ENCODE measurements at places on chromosomes 16 and 17.

GRCh38 chr16:12535535-12536411 lies 267.9 kb downstream of the CPPED1 start:
- DNase-seq, result no peak

DNA sequence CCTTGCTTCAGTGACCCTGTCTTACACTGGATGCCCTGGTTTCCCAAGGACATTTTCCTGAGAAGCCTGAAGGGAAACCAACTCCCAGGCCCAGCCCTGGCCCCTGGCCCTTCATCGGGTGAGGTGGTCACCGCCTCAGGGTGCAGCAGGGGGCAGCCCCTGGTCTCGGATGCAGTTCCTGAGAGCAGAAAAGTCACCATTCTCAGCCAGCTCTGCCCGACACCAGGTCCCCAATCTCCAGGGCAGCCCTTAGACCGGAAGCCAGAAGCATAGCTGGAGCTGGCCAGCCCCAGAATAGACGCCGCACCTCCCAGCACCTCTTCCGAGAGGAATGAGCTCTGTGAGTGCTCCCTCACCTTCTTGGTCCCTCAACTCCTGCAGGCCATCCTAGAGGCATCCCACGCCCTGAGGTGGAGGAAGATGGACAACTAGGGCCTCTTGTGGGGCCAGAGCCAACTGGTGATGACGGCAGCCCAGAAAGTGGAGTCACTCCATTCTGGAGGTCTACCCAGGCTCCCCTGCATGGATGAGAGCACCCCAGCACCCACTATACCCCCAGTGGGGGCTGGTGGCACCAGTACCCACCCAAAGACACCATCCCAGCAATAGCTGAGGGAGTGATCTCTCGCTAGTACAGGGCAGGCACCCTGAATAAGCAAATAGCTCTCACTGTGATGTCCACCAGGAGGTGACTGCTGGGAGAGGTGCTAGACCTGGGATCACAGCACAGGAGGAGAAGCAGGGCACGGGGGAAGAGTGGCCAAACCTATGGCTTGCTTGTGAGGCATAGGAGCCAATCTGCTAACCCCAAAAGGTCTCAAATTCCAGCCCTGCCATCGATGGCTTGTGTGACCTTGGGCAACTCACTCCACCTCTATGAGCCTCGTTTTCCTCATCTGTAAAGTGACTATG lies 56.2 kb downstream of the TK2 start:
- DNase-seq, result no peak

GRCh38 chr17:9557857-9558256 lies 17.8 kb downstream of the STX8 start:
- DNase-seq, result no peak

GRCh38 chr17:45263477-45263860 lies 1.6 kb upstream of the SPATA32 start:
- DNase-seq, result no peak

DNA sequence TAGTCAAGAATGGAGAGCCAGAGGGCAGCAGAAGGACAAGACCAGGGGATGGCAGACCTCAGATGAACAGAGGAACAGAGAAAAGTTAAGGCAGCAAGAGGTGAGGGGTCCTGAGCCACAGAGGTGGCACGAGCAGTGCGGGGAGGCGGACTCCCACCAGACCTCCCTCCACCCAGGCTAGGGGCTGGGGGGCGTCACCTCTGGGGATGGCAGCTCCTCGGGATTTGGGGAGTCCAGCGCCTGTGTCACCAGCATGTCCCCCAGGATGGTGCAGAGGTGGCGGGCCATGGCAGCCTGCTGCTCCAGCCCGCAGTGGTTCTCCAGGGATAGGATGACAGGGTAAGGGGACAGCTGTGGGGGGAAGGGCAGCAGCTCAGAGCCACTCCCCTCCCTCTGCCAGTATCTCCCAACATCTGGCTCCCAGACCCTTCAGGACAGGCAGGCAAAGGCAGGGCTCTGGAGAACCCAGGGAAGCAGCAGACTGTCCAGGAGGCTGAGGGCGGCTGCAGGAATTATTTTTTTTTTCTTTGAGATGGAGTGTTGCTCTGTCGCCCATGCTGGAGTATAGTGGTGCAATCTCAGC lies 15.8 kb downstream of the PLCD3 start:
- DNase-seq, result no peak

GRCh38 chr17:31919802-31920525 lies 16.8 kb upstream of the SUZ12 start:
- DNase-seq, result no peak

DNA sequence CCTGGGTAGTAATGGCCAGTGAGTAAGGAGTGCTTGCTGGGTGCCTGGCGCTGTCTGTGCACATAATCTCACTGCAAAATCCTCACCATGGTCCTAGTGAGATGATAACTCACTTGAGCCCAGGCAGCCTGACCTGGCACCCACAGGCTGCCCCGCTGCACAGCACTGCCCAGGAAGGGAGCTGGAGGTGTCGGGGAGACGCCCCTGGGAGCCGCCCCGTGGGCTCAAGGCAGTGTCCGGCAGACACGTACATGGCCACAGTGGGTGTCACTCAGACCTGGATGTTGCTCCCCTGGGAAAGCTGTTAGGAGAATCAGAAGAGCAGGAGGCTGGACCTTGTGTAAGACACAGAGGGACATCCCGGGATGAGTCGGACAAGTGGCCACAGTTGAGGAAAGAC lies 44.2 kb downstream of the BEAN1 start:
- DNase-seq, result no peak

DNA sequence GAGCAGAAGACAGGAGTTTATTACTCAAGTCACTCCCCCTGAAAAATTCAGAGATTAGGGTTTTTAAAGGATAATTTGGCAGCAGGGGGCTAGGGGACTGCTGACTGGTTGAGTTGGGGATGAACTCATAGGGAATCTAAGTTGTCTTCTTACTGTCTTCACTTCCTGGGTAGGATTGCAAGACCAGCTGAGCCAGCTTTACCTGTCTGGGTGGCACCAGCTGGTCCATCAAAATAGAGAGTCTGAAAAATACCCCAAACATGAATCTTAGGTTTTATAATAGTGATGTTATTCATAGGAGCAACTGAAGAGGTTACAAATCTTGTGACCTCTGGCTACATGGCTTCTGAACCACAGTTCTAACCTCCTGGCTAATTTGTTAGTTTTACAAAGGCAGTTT lies 157.9 kb downstream of the PPM1E start:
- no peak for DNase-seq

- DNase-seq, result no peak
Observed at GRCh38 chr17:74951680-74952421, 16.2 kb downstream of the OTOP3 start.

GRCh38 chr17:42547001-42547461 lies 5.7 kb upstream of the HSD17B1 start:
- DNase-seq, result no peak

- DNase-seq, result no peak
Observed at GRCh38 chr17:57455063-57455914, 199.0 kb downstream of the MSI2 start.

DNA sequence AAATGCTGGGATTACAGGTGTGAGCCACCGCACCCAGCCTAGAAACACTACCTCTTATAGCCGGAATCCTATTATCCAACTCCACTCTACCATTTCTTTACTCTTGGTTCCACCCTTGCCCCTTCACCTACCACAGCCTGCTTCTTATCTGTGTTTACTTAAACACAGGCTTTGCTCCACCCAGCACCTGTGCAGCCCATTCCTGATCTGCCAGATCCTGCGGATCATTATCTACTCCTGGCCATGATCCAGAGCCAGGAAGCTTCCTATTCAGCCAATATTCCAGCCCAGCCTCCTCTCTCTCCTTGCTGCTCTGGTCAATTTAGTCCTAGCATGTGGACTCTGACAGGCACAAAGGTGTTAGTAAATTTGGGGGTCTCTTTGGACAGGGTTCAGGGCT lies 98.8 kb upstream of the MED13 start:
- DNase-seq, result no peak

- no peak for DNase-seq
Observed at GRCh38 chr17:35942588-35943186, 826 bp downstream of the LYZL6 start.

- no peak for DNase-seq
Observed at GRCh38 chr16:70582280-70582978, 58.8 kb downstream of the SF3B3 start.

DNA sequence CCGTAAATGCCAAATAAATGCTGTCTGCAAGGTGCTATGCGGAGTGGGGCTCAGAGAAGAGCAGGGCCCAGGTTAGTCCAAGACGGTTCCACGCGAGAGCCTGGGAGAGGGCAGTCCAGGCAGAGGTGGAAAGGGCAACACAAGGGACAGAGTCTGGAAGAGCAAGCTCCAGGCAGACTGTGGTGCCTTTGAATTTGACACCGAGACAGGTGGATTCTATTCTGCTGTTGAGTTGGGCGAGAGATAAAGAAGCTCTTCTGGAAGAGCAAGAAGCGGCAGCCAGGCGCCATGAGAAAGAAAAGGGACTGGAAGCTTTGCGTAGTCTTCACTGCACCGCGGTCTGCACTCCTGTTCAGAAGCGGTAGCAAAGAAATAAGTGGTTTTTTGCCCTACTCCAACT lies 55.6 kb downstream of the CYTH1 start:
- no peak for DNase-seq

DNA sequence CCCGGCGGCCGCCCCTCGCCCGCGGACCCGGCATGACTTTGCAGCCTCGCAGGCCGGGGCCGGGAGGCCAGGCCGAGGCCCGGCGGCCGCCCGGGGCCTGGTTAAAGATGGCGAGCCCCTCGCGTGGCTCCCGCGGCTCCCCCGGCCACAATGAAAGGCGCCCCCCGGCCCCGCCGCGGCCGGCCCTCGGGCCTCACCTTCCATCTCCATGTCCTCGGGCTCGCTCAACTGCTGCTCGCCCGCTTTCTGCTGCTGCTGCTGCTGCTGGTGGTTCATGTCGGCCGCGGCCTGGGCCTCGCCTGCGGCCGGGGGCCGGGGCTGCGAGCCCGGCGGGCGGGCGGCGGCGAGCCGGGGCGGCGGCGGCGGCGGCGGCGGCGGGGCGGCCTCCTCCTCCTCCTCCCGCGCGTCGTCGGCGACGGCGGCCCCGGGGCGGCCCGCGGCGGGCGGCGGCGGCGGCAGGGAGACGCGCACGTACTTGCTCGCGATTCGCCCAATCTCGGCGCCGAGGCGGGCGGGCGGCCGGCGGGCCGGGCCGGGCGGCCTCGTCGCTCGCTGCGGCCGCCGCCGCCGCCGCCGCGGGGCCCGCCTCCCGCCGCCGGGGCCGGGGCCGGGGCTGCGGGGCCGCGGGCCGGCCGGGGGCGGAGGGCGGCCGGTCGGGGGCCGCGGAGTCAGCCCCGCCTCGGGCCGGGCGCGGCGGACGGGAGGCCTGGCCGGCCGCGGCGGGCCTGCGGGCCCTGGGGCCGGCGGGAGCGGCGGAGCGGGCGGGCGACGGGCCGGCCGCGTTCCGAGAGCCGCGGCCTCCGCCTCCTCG lies 491 bp downstream of the USP7 start:
- DNase-seq, result no peak

DNA sequence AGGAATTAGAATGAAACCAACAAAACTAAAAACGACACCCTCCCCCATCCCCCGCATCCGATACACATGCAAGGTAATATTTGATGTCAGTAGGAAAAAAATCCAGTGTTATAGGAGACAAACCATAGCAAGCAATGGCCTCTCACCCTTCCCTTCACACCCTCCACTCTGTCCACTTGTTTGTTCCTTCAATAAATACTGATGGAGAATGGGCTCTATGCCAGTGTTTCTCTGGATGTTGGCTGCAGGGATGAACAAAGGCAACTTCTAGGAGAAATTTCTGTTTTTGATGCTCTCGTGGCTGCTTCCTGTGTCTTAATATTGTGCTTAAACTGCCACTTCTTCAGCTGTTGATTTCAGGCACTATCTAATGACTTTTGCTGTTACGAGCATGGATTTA lies 98.8 kb downstream of the WWOX start:
- no peak for DNase-seq

GRCh38 chr17:18028114-18028951 lies 10.6 kb downstream of the ATPAF2 start:
- DNase-seq, result no peak

DNA sequence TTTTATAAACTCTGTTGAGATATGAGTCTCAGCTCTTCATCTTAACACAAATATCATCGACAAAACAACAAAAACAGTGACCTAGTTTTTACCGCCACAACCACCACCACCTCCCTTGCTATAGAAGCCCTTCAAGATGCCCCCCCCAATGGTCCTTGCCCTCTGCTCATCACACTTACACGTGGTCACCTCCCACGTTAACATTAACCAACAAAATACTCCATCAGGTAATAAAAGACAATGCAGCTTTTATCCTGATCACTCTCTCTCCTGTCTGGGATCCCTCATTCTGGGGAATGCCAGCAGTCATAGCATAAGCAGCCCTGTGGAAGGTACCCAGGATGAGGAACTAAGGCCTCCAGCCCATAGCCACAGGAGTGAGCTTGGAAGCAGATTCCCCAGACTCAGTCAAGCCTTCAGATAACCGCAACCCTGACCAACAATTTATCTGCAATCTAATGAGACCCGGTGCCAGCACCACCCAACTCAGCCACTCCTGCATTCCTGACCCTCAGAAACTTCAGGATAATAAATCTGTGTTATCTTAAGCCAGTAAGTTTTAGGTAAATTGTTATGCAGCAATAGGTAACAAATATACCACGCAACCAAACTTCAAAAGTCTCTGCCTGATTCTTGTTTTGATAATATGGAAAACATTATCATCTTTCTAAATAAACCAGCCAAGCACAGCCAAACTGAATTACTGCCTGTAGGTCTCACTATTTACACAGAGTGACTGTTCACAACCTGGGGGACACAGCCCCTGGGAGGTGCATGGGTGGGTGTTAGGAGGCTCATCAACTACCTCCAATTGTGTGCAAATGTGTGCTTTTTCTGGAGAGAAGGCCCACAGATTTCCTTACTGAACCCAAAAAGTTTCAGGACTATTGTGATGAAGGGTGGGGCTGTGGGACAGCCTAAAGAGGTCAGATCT lies 6.1 kb downstream of the PECAM1 start:
- DNase-seq, result no peak

DNA sequence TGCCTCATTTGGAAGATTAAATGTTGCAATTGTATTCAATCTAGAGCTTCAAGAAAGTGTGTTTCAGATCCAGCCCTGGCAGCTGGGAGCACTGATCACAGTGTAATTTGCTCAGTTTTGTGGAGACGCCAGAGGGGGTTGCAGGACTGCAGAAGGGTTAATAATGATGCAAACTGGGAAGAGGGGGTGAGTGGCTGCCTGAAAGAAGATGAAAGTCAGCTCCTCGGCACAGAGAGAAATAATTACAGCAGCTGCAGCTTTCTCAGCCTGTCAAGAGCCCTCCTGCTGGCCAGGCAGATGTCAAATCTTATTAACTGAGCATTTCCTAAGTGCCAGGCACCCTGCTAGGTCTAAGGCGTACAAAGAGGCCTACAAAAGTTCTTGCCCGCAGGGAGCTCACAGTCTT lies 97.7 kb downstream of the ZNF18 start:
- no peak for DNase-seq

- no peak for DNase-seq
Observed at GRCh38 chr16:62014319-62014923, 21.8 kb downstream of the CDH8 start.
